ENCODE measurements at places on chromosomes 11 and 22.

DNA sequence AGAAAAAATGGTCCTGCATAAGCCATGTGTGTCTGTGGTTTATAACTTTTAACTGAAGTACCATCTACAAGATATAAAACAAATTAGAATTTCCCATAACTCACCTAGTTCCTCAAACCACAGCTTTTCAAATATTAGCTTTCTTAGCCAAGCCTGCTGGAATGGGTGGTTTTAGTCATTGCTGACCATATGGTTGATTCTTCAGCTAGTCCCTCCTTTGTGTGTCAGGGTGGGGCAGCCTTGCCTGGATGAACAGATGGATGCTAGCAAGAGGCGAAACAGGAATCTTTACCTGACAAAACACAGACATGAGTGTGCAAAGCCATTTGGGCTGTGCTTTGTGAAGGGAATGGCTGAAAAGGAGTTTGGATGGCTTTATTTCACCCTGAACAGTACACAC lies 6.9 kb upstream of the B3GNT6 start:
- DNase-seq, result no peak

GRCh38 chr22:47878460-47878859 lies 1116.0 kb downstream of the TBC1D22A start:
- no peak for DNase-seq

GRCh38 chr11:120028897-120029258 lies 109.0 kb downstream of the TRIM29 start:
- no peak for DNase-seq

DNA sequence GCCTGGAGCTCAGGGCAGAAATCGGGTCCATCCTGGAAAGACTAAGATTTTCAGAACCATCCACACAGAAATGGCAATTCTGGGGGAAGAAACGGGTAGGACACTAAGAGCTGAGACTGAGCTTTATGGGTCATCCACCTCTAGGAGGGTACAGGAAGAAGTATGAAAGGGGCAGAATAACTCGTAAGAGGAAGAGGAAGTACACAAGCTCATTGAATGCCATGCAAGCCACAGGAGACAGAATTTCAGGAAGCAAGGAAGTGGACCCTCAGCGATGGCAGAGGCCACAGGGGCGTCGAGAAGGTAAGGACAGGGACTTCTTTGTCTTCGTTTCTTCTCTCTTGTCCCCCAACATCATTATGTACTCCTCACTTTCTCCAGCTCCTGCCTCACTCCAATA lies 169.6 kb downstream of the MAML2 start:
- DNase-seq, result no peak

DNA sequence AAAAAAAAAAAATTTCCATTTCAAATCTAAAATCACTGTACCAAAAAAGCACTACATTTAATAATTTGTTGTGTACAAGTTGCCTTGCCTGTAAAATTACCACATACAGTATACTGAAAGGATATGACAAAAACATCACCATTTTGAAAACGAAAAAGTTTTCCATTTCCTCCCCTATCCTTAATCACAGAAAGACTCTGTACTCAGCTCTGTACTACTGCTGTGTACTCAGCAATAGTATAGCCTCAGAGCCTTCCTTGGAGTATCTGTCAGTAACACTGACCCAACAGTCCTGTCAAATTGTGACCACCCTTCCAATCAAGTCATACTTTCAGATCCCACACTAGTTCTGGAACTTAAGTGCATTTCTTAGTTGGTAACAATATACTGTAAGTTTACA lies 48.0 kb downstream of the CELF1 start:
- DNase-seq, result no peak

GRCh38 chr22:44159221-44159620 lies 21.5 kb upstream of the PARVG start:
- peak; percentile 92 for DNase-seq

DNA sequence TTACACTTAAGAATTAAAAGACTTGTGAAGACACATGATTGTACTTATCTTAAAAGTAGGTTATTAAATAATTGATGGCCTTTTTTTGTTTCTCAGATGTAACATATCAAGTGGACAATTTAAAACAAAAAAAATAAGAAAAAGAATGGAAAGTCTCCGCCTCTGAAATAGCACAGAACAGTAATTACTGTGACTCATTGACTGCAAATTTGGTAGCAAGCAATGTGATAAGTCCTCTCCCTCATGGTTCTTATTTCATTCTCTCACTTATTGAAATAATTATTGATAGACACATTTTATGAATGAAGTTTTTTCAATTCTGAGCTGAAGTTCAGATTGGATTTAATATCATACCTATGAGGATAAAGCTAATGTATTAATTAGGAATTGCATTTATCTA lies 717.9 kb upstream of the LUZP2 start:
- DNase-seq, result no peak

DNA sequence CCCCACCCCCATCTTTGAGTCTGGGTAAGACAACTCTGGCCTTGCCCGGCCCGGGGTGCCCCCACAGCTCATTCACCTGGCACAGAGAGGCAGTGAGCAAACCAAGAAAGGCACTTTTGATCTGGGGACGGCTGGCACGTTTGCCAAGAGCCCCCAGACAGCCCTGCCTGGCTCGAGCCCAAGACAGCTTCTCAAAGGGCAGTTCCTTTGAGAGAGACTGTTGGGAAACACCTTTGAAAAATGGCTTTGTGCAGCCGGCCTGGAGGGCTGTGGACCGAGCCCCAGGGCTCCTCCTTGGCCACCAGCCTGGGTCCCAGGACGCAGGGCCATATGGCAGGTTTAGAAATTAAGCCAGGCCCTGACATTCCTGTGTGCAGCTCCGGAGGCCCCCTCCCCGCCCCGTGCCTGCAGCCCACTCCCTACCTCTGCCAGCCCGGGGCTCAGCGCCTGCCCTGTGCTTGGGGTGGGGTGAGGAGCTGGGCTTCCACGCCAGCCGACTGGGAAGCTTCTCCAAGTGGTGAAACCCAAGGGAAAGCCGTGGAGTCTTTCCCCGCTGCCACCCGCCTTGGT lies 50.2 kb upstream of the SMIM38 start:
- DNase-seq, result no peak

DNA sequence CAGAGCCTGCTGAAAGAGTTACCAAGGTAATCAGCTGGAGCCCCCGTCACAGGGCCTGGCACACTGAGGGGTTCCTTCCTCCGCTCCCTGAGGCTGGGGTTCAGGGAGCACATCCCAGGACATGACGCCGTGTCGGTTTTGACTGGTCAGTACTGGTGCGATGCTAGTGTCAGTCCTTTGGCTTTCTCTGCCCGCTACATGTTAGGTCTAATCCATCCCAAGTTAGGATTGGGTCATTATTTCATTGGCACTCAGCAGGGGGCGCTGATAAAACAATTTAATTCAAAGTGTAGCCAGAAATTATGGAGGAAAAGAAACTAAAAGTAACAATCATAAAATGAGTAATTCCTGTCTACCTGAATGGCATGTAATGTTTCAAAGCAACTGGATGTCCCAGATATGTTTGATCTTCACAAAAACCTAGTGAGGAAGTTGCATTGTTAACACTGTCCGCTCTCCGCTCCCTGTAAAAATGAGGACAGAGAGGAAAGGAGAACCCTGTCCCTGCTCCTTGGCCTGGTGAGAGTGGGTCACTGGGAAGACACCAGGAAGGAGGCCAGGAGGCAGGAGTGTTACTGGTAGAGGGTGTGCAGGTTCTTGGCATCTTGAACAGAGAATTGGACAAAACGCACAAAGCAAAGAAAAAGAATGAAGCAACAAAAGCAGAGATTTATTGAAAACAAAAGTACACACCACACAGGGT lies 27.1 kb downstream of the TSKU start:
- no peak for DNase-seq

- no peak for DNase-seq
These were observed 491.9 kb downstream of the OPCML start for GRCh38 chr11:133040289-133040900.

GRCh38 chr11:84685976-84686375 lies 941.2 kb downstream of the DLG2 start:
- DNase-seq, result no peak

GRCh38 chr22:38706101-38706900 lies 557 bp downstream of the GTPBP1 start:
- peak; percentile 78 for DNase-seq

- DNase-seq, result peak; percentile 66
These were observed 27.9 kb upstream of the OAF start for GRCh38 chr11:120182790-120183491.

GRCh38 chr11:96151501-96151900 lies 191.5 kb downstream of the MAML2 start:
- no peak for DNase-seq

DNA sequence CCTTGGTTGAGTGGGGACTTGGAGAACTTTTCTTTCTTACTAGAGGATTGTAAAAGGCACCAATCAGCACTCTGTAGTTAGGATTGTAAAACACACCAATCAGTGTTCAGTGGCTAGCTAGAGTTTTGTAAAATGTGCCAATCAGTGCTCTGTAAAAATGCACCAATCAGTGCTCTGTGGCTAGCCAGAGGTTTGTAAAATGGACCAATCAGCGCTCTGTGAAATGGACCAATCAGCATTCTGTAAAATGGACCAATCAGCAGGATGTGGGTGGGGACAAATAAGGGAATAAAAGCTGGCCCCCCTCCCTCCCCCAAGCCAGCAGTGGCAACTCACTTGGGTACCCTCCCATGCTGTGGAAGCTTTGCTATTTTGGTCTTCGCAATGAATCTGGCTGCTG lies 5.5 kb upstream of the DRG1 start:
- DNase-seq, result no peak

GRCh38 chr11:122717264-122717867 lies 61.8 kb downstream of the UBASH3B start:
- no peak for DNase-seq

- no peak for DNase-seq
These were observed 76.0 kb downstream of the MRTFA start for GRCh38 chr22:40560551-40560950.

- no peak for DNase-seq
These were observed 127.9 kb downstream of the BUD13 start for GRCh38 chr11:116644941-116645305.

DNA sequence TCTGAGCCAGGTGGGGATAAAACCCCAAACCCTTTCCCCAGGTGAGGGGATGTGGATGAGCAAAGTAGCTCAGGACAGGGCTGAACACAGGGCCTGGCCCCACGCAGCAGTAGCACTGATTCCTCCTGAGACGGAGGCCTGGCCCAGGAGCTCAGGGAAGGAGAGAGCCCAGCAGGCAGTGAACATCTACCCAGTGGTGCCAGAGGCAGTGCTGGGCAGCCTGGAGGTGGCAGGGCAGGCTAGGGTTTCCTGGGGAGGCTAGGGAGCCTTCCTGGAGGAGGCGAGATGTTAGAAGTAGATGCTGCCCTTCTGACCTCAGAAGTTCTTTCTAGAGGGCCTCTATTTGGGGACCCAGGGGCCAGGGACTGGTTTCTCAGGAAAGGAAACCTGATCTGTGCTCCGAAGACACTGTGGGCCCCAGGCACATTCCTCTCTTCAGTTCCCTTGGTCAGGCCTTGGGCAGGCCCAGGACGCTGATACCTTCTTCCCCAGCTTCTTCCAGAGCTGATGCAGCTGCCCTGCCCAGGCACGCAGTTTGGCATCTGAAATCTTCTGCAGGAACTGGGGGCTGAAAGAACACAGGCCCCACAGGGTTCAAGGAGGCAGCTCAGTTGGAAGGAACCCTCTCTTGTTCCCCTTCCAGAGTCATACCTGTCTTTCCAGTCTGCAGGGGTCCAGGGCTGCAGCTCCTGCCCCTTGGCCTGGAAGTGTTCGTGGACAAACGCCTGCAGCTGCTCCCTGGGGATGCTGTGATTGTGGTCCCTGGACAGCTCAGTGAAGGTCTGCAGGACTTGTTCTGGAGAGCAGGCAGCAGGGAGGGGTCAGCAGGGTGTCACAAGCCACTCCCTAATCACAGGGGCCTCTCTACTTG lies 16.8 kb downstream of the TREH start:
- no peak for DNase-seq

DNA sequence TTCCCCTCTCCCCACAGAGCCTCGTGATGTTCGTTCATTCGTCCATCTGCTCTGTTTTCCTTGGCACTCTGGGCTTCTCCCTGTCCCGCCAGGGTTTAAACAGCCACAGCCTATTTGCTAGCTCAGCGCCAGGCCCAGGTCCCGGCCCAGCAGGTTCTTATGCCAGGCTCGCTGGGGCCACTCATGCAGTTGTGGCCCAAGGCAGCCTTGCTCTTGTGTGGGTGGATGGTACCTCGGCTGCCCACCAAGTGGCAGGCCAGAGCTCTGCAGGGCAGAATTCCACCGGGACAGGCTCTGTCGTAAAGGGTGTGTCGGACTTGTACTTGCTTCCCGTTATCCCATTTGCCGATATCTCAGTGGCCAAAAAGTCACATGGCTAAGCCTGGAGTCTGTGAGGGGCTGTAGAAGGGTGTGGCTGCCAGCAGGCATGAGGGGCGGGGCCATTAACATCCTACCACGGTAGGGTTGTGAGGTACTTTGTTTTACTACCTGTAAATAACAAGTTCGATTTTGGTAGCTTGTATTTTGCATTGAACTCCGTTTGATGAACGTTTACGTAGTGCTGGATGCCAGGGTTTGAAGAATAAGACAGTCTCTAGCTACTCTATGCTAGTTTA lies 7.9 kb downstream of the FAM118A start:
- peak; percentile 84 for DNase-seq

DNA sequence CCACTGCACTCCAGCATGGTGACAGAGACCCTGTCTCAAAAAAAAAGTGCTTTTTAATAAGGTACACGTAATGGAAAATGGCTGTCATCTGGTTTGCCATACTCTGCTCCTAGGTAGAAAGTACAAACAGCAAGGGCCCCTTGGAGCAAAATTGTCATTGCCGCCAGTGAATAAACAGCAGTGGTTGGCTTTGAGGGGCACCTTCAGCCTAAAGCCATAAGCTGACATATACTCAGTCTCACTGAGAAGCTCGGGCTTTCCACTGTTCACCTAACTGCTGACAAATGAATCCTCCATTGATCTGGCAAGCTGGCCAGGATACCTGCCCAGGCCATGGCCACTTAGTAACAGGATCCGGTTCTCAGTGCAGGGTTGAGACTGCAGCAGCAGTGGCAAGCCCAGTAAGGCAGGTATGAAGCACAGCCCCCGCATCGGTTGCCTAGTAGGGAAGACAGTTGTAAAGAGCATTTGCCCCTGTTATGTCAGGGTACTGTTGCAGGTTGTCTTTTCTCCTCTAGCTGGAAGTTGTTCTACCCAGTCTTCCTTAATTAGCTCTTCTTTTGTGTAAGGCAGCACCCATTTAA lies 38.8 kb downstream of the MARK2 start:
- no peak for DNase-seq
